ENCODE measurements at places on chromosomes 12 and 14. TPM values are rescaled to one million over a fixed set of nuclear protein-coding genes. Genes with fewer than 3 reads are reported as not detected.

Gene MYF5
- total RNA-seq = not detected

Gene SERPINA4
- total RNA-seq = 0.10 TPM

Gene HOXC12
- total RNA-seq = not detected

Gene ACTR6
- total RNA-seq = 27.2 TPM

Gene DBX2
- not detected for total RNA-seq

Gene RPS26
- 1,312 TPM for total RNA-seq

Gene TMEM132D
- under 0.01 TPM for total RNA-seq

Gene EFS
- total RNA-seq = not detected

Gene HRK
- total RNA-seq = 0.10 TPM

Gene PLD4
- 15.3 TPM for total RNA-seq

Gene P3H3
- total RNA-seq = 2.6 TPM

Gene KRT82
- total RNA-seq = not detected

All from mononuclear cell (primary cell).